ENCODE measurements at places on chromosomes 13 and 19.

- DNase-seq, result no peak
Observed at GRCh38 chr19:46254776-46255175, 25.2 kb downstream of the IGFL1 start.

GRCh38 chr13:31849206-31849605 lies 109.9 kb downstream of the RXFP2 start:
- no peak for DNase-seq

DNA sequence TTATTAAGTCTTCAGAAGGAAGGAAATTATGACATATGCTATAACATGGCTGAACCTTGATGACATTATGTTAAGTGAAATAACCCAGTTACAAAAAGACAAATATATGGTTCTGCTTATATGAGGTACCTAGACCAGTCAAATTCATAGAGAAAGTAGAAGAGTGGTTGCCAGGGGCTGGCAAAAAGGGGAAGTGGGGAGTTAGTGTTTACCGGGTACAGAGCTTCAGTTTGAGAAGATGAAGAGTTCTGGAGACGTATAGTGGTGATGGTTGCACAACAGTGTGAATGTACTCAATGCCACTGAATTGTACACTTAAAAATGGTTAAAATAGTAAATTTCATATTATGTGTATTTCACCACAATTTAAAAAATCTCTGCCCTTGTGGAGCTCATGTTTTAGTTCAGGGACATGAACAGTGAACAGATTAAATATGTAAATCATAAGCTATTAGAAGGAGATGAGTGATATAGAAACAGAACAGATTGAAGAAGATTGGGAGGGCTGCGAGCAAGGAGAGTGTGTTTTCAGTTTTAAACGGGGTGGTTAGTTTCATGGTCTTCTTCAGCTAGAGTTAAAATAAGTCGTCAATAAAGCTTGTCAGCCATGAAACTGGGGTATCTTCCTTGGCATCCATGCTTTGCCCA lies 355.2 kb downstream of the KCNRG start:
- DNase-seq, result peak; percentile 48

GRCh38 chr13:98490866-98491265 lies 86.0 kb downstream of the STK24 start:
- DNase-seq, result no peak

- no peak for DNase-seq
Observed at GRCh38 chr19:932648-933552, 7.1 kb downstream of the ARID3A start.
